ENCODE measurements at places on chromosomes 2 and 18. TPM values are rescaled to one million over a fixed set of nuclear protein-coding genes. Genes with fewer than 3 reads are reported as not detected.

CXCR2 gene
- not detected for total RNA-seq

ALPP gene
- total RNA-seq: not detected

DNA sequence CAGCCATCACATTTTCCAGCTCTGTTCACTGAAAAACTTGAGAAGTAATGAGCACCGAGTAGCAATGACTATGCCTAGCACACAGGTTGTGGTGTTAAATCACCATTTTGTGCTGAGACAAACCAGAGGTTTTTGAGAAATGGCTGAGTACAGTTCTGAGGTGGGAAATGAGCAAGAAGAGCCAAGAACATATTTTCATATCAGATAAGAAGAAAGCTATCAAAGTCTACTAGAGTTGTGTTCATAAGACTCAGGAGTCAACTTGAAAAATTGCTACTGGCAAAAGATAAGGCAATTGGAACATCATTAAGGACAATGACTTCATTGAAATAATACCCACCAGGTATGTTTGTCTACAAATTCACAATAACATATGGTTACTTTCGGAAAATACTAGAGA, 108.1 kb downstream of the RIT2 start:
- no peak for DNase-seq

GRCh38 chr2:28958689-28959088, 22.4 kb upstream of the TOGARAM2 start:
- no peak for DNase-seq

UGT1A3 gene
- total RNA-seq: not detected
